ENCODE measurements at places on chromosomes 12 and 14.

DNA sequence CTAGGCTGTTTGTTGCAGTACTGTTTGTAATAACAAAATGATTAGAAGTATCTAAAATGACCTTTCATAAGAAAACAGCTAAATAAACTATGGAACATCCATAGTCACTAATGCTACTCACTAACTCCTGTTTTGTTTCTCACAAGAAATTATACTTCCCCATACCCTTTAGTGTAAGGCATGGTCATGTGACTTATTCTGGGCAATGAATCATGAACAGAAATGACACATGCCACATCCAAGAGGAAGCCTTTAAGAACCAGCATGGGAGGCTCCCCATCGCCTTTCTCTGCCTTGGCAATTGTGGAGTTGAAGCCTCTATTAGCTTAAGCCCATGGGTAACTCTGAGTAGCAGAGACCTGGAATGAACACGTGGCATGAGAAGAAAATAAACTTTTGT, 49.3 kb downstream of the KSR2 start:
- no peak for DNase-seq

GRCh38 chr14:62307844-62308243, 545.6 kb downstream of the SNAPC1 start:
- DNase-seq, result no peak

DNA sequence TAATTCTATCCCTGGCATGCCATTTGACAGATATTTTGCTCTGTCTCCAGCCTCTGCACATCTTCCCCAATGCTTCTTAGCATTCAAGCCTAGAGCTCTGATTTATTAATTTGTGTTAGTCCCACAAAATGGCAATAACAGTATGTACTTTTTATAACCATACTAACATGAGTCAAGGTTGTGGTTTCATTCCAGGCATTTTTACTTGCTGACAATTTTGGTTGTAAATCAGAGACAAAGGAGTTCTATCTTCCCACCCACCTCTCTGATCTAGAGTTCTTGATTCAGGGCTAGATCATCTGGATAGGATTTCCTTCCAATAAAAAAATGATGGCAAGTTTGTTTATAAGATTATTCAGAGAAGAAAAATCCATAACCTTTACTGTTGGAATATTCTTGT, 18.5 kb upstream of the CISTR start:
- no peak for DNase-seq

DNA sequence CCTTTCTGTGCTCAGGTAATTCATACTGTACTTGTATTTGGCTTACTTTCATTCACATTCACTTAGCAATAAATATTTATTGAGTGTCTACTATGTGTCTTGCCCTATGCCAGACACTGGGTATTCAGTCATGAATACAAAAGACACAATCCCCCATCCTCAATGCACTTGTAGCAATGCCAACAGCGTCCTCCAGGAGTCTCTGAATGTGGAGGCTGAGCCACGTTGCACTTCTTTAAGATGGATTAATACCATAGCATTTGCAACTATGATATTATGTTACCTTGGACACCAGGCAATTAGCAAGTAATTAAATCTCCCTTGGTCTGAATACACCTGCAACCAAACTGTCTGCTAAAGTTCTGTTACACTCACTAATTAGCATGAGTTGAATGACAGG, 58.8 kb downstream of the OTX2 start:
- no peak for DNase-seq

GRCh38 chr12:6507102-6507998, 13.4 kb downstream of the NCAPD2 start:
- DNase-seq, result no peak

DNA sequence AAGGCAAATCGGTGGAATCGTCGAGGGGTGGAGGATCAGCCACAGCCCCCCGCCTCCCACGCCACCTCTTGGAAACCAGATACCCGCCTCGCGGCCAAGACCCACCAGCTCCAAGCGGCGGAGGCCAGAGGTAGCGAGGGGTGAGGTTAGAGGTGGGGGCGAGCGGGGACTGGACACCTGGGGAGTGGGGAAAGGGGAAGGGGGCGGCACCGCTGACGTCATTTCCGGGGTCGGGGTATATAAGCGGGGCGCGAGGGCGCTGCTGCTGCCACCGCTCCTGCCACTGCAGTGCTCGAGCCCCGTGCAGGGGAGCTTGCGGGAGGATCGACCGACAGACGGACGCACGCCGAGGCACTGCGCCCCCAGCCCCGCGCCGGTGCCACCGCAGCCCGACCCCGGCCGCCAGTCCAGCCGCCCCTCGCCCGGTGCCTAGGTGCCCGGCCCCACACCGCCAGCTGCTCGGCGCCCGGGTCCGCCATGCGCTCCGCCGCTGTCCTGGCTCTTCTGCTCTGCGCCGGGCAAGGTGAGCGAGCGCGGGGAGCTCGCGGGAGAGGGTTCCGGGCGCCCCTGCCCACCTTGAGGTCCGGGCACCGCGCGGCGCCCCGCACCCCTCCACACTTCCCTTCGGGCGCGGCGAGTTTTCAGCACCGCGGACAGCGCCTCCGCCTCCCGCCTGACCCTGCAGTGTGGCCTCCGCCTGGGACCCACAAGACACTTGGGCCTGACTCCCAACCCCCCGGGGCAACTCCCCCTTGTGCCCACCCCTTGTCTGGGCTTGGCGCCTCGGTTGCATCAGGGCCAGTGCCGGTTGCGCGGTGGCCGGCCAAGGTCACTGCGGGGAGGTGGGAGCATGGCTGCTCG, at the start of gene CHGA:
Gene CHGA (plus strand): TSS at position 268 of the 861 bp plus-strand sequence. CDS start 210 bp downstream, at position 478.
- no peak for DNase-seq

DNA sequence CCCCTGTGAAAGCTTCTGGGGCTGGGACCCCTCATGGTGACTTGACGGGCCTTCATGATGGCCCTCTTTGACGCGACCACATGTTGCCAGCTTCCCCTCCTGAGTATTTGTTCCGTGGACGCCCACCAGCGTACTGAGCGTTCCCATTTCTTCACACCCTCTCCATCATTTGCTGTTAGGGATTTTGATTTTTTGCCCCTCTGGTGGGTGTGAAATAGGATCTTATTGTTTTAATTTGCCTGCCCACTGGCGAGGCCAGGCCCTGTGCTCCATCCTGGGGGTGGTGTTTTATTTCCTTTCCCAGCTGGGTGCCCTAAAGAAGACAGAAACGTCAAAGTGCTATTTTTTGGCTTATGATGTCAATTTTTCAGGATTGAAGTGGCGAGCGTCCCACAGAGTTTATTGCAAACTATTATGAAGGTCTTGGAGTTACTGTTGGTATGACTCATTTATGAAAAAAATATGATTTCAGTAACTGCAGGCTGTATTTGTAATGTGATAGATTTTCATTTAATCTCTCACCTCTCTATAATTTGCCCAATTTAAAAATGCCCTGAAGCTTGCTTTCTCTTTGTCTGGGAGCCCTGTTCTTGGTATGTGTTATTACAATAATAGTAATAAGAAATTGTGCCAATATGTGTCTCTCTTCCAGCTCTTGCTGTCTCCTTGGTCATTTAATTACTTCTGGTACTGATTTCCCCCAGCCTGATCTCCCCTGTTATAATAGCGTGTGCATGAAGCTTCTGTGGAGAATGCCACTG, 99.6 kb downstream of the SLC25A47 start:
- no peak for DNase-seq

DNA sequence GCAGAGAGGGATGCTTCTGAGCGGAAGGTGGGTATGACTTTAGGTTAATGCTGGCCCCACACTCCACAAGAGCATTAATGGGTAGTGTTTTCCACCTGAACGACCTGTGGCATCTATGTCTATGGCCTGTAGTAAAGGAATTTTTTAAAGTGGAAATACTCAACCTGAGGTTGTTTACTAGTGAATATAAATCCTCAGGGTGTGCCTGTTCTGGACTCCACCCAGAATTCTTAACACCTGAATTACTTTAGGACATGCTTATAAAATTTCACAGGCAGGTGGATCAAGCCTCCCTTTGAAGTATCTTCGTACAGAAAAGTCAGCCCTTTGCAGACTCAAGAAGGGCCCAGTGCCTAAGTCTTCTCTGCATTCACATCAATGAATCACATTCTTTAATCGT, 196.1 kb downstream of the ESR2 start:
- no peak for DNase-seq

GRCh38 chr12:47739979-47740378, 14.7 kb upstream of the ENDOU start:
- no peak for DNase-seq

- peak; percentile 88 for DNase-seq
Observed at GRCh38 chr12:89353823-89354611, 1.7 kb upstream of the DUSP6 start.

DNA sequence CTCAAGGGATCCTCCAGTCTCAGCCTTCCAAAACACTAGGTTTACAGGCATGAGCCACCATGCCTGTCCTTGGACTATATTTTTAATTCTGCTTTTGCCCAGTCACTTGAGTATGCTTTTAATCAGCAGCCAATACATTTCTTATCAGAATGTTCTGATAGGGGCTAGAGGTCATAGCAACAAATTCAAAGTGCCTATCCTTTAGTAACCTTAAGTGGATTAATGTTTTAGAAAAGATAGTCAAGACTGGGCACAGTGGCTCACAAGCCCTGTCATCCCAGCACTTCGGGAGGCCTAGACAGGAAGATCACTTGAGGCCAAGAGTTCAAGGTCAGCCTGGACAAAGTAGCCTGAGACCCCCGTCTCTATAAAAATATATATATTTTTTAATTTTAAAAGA, 37.1 kb downstream of the CKB start:
- no peak for DNase-seq

DNA sequence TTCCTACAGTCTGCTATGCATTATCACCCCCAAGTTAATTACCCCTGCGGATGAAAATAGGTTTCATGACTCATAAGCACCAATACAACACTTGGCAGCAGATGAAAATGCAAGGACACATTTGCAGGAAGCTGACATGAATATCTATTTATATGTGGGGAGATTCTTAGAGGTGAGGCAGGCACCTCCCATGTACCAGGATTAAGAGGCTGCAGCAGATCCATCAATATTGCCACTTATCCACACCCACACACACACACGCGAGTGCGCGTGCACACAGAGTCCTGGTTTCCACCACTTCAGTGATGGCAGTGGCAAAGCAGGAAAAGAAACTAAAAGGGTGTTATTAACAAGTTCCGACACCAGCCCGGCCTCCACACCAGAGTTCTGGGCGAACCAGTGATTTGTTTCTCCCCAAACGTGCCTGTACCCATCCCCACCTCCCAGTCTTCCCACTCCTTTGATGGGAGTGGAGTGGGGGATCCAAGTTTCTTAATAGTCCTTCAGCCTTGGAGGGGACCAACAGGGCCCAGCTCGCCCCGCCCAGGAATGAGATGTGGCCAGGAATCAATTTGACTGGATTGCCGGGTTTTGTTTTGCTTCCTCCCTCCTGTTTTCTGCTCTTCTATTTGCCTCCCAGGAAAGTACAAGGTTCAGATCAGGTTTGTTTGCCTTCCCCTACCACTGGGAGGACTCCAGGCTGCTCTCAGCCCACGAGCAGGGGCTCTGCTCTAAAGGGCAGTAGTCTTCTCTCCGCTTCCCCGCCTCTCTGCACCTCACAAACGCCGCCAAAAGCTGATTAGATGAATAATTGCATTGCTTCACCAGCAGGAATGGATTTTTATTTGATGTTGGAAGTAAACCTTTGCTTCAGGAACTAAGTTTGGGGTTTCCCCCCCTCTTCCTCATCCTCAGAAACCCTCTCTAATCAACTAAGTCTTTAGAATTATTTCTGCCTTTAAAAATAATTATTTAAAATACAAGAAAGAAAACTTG, 5.2 kb downstream of the IRF2BPL start:
- no peak for DNase-seq

- no peak for DNase-seq
Observed at GRCh38 chr14:77985211-77985615, 185.0 kb upstream of the NRXN3 start.

GRCh38 chr14:65872536-65872935, 460.0 kb downstream of the FUT8 start:
- DNase-seq, result no peak

- DNase-seq, result no peak
Observed at GRCh38 chr12:106901276-106901675, 54.4 kb upstream of the TMEM263 start.

Data from coronary artery (tissue), 2 donors.